Stimulated activated CD4-positive, alpha-beta T cell treated with anti-CD3 and anti-CD28 coated beads, Interleukin-4, amount 100 ng/mL, for 48 hours (primary cell): ENCODE measurements at places on chromosomes 16 and 17.

GRCh38 chr16:89557690-89558490, 2.6 kb upstream of the RPL13 start:
- DNase-seq: no peak

- DNase-seq: peak; percentile 18
These were observed 635 bp upstream of the SP2 start for GRCh38 chr17:47895347-47895855.

DNA sequence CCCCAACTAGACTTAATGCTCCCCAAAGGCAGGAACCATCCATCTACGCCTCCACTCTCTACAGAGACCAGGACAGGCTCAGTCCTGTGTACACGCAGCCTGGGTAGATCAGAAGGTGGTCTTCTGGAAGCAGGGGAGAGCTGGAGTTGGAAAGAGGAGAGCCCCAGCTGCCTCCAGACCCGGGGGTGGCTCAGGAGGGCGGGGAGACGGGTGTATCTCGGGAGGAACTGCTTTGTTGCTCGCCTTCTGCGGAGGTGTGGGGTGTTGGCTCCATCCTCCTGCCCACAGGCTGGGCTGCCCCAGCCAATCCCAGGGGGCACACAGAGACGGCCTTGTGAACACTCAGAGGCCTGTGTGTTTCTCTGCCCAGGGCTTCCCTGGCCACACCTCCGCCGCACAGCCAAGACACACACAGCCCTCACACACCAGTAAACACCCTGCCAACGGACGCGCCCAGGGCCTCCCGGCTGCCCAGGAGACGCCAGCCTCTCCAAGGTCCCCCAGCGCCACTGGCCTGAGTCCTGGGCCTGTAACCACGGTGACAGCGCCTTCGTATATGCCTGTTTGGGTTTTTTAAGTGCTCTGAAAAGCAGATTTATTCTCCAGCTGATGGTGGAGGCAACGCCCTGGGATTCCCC, 143.4 kb upstream of the CDC42EP4 start:
- DNase-seq: no peak

GRCh38 chr17:40178660-40179059, 1.4 kb downstream of the RAPGEFL1 start:
- DNase-seq: no peak

DNA sequence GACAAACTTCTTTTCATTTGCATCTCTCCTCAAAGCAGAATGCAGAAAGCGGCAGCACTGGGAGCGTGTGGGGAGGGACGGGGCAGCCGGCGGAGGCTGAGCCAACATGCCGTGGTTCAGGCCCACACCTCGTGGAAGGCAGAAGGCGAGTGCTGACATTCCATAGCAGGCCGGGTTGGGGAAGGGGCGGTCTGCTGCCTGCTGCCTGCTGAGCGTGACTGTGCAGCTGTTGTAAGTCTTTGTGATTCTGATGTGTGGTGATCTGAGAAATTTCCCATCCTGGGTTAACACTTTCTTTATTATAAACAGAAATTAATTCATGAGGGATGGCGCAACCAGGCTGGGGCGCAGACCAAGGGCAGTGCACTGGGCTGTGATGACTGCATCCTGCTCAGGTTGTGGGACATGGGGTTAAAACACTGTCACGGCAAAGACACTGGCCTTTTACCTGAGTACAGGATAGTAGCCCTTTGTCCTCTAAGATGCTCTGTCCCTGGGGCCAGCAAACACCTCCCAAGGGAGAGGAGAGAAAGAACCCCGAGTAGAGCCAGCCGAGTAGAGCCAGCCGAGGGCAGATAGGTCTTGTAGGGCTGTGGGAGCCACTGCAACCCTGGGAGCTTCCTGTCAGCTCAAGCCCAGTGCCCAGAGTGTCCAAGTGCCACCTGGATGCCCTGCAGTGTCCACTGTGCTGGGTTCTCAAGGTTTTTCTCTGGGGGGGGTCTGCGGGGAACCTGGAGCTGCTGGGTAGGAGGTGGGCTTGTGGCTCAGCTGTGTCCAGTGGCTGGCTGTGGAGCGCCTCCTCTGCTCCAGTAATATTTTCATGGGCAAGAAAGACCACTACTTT, 8.8 kb upstream of the DNASE1 start:
- DNase-seq: no peak

DNA sequence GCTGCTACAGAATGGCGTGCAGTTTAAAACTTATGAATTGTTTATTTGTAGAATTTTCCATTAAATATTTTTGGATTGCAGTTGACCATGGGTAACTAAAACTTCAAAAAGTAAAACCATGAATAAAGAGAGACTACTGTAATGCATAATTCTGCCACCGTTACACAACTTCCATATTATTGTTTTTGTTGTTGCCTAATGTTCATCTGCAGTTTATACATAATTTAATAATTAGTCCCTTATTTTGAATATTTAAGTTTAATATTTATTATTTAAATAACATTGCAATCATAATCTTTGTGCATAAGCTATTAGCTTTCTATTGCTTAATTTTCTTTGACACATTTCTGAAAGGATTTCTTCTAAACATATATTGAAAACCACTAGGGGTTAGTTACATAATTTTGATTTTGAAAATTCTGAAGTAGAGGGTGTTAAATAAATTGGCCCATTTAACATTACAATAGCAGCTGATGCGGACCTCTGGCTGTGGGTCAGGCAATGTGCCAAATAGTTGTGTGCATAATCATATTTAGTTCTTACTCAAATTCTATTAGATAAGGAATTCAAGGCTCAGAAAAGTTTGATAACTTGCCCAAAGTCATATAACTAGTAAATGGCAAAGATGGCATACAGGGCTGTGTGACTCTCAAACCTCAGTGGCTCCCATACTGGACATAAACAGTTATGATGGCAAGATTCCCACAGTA, 31.1 kb downstream of the PPM1E start:
- no peak for DNase-seq

DNA sequence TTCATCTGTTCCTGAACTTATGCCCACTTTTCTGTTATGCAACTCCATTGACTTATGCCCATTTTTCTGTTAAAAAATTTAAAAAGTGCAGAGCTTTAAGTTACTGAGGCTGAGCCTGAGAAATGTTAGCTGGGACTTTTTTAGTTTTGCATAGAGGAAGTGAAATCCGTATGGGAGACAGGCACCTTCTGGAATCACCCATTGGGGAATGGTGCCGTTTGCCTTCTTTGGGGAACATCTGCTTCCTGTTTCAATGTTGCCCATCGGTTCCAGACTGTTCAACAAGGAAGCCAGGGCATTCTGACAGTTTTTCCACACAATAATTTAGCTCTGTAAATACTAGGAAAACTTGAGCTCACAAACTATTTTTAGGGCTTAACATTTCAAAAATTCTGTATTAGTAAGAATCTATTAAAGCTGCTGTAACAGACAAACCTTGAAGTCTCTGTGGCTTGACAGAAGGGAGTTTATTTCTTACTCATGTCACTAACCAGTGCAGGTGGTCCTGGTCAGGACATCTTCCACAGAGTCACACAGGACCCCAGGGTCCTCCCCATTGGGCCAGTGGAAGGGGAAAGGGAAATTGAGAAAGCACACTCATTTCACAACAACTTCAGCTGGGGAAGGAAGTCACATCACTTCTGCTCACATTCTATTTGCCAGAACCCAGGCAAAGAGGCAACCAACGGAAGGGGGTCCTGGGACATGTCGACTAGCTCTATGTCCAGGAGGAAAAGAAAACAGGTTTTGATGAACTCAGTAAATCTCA, 17.2 kb downstream of the PRKCB start:
- no peak for DNase-seq

- DNase-seq: no peak
These were observed 24.9 kb downstream of the CBFB start for GRCh38 chr16:67053767-67054334.

DNA sequence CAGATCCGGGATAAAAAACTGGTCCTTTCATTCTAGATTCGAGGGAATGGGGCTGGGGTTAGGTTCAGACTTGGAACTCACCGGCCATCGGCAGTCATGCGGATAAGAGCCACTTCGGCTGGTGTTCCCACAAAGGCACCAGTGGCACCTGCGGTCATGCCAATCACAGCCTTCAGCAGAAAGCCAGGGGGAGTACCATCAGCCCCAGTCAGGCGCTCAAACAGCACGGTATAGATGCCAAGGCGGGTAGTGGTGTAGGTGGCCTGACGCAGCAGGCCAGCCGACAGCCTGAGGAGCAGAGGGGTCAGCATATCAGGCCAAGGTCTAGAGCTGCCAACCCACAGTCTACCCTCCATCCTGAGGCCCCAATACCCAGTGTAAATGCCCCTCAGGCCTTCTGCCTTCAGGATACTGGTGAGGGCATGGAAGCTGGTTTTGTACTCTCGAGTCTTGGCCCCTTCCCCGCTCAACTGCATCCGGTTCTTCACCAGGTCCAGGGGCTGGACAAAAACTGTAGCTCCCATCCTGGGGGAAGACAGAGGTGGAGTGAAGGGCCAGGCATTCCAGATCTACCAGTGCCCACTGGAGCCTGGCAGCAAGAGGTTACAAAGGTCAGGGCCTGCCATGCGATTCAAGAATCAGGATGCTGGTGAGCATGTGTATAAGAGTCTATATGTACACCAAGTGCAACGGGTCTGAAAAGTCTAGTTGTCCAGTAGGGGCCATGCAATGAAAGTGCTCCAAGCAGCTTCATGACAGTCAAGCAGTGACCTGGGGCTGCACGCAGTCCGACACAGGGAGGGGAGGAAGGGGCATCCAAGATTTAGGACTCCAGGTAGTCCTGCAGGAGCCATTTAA, 929 bp downstream of the SLC25A11 start:
- no peak for DNase-seq

DNA sequence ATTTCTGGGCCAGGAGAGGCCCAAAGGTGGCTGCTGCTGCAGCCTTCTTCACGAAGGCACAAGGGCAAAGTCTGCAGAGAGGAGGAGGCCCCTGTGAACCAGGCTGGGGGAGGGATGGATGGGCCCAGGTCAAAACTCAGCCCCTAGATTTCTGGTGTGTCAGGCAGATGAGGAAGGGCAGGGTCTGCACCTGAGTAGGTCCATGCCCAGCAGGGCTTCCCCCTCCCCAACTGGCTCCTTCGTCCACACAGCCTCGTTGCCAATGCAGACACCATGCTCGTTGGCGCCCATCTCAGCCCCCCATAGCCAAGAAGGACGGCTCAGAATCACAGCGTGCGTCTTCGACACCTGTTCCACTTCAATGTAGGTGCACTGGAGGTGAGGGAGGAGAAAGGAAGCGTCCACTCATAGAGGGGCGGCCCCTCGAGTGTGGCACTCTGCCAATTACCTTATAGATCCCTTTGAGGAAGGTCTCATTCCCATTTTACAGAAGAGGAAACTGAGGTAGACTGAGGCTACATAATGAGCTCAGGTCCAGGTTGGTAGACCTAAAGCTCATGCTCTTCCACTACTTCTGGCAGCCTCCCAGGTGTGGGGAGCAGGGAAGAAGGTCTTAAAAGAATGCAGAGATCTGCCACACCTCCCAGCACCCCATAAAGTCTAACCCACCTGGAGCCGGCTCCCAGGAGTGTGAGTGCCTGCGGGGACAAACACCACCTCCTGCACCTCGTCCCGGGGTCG, 902 bp downstream of the SCRN2 start:
- no peak for DNase-seq

GRCh38 chr16:46850619-46851555, 19.9 kb upstream of the C16orf87 start:
- DNase-seq: no peak

- DNase-seq: no peak
These were observed 1.1 kb downstream of the SMIM5 start for GRCh38 chr17:75634376-75634740.

GRCh38 chr16:24694931-24695330, 34.5 kb upstream of the TNRC6A start:
- no peak for DNase-seq

DNA sequence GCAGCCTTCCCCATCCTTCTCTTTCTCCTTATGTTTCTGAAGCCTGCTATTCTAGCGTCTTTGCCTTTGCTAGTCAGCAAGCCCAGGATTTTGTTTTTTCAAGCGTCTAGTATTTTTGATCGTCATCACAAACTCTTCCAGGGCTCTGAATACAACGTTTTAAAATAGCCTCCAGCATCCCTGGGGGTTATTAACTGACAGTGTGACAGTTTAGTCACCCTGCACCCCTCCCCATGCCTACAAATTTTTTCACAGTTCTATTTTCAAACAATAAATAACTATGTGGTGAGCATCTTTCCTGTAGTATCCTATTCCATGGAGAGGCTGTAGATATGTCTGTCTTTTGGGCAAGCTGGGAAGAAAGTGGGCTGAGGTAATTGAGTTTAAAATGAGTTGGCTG, 280.9 kb downstream of the MAP2K4 start:
- no peak for DNase-seq

DNA sequence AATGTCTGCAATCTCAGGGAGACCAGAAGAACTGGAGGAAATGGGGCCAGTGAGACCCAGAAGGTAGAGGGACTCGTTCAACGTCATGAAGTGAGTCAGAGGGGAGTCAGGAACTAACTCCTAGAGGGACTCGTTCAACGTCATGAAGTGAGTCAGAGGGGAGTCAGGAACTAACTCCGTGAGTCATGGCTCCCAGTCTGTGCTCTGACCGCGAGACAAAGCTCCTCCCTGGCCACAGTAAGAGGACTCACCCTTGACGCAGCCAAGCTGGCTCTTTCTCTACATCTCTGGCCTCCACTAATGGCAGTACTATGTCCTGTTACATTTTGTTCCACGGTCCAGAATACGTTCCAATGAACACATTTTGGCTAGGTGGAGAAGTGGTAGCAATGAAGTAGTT, 902.5 kb downstream of the KCNJ2 start:
- DNase-seq: no peak

DNA sequence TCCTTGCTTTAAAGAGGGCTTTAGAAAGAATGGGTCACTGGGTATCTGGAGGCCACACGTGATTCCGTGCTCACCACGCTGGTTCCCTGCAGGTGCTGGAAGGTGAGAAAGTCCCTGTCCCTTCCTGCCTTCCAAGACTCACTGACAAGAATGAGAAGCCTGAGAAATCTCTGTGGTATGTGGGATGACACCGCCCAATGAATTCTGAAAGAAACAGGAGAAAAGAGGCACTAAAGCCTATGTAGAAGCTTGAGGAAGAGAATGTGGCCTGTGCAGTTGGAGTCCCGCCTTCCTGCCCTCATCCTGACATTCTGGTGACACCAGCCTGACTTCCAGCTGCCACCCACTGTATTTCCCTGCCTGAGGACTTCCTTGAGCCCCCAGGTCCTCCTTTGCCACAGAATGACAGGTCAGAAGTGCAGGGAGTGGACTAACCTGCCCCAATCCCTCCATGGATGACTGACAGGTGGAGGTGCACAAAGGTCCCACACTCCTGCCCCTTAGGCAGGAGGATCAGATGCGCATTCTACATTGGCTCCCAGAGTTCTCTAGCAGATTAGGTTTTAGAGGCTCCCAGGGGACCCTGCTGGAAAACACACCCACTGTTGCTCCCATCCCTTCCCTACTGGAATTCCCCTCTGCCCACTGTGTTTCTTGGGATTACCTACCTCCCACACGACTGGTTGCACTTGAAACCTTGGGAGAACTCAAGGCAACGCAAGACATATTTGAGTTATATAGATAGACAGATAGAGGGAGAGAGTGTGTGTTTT, 38.6 kb upstream of the TENT4B start:
- DNase-seq: no peak

- DNase-seq: no peak
These were observed 11.8 kb downstream of the DLX4 start for GRCh38 chr17:49980703-49981197.

DNA sequence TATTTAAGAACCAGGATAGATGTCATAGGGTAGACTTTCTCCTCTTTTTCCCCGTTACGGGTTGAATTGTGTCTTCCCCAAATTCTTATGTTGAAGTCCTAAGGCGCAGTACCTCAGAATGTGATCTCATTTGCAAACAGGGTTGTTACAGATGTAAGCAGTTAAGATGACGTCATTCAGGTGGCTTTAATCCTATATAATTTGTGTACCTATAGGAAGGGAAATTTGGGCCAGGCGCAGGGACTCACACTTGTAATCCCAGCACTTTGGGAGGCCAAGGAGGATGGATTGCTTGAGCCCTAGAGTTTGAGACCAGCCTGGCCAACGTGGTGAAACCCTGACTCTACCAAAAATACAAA, 99.5 kb upstream of the DHX40 start:
- DNase-seq: no peak
